ENCODE measurements at places on chromosomes 5 and 9.

DNA sequence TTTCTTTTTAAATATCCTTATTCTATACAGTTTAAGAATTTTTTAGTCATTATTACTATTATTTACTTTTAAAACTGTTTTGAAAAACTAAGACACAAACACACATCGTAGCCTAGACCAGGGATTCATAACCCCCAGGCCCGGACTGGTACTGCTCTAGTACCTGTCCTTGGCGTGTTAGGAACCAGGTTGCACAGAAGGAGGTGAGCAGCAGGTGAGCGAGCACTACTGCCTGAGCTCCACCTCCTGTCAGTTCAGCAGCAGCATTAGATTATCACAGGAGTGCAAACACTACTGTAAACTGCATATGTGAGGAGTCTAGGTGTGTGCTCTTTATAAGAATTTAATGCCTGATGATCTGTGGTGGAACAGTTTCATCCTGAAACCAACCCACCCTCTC lies 357.0 kb downstream of the PTPRD start:
- no peak for DNase-seq

DNA sequence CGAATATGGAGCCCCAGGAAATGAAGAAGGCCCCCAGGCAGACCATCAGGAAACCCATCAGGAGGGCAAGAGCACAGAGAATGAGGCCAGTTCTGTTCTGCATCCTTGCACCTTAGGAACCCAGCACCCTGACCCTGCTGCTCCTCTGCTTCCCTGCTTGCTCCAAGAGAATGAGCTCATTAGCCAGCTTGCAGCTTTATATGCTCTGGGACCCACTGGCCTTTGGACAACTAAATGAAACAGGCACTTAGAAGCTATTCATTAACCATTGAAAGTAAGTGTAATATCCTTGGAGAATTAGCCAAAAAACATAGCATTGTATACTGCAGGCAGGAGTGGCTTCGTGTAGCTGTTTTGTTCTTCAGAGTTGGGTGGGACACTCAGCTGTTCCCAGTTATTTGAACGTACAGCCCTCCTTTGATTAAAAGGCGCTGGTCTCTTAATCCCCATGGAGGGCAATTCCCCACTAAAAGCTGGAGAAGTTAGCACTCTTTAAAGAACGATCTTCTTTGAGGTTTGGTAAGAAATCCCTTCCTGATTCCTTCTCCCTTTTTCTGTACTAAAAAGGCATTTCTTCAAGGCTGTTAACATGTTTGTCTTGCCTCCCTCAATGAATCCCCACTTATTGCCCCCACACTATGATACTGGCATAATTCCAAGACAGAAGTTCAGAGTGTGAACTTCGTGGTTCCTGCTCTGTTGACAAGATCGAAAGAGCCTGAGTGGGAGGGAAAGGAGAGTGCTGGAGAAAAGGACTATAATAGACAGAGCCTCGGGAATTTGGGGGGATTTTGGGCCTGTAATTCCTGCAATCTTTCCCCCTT lies at the start of gene TMEM252:
TSS of gene TMEM252 (minus strand) at position 172 of the 824 bp plus-strand sequence. CDS start at position 103, 69 bp downstream.
- no peak for DNase-seq

GRCh38 chr5:116411101-116411571 lies 163.5 kb downstream of the SEMA6A start:
- DNase-seq = no peak

- peak; percentile 91 for DNase-seq
Measured at GRCh38 chr5:59792983-59793585, 100.4 kb downstream of the PDE4D start.

DNA sequence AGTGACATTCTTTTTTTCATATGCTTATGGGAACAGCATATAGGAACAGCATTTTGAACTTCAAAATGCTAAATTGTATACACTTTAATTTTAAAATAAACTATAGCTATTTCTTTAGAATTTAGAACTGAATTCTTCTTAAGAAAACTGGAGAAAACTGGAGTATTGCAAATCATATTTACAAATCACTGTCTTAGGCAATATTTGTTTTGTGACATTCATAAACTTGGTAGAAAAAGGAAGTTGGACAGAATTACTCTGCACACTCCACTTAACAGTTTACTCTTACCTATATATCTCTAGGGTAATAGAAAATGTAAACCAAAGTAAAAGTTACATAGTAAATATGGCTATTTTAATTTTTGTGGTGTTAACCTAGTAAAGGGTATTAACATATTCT lies 3.1 kb downstream of the DMRTA1 start:
- no peak for DNase-seq

DNA sequence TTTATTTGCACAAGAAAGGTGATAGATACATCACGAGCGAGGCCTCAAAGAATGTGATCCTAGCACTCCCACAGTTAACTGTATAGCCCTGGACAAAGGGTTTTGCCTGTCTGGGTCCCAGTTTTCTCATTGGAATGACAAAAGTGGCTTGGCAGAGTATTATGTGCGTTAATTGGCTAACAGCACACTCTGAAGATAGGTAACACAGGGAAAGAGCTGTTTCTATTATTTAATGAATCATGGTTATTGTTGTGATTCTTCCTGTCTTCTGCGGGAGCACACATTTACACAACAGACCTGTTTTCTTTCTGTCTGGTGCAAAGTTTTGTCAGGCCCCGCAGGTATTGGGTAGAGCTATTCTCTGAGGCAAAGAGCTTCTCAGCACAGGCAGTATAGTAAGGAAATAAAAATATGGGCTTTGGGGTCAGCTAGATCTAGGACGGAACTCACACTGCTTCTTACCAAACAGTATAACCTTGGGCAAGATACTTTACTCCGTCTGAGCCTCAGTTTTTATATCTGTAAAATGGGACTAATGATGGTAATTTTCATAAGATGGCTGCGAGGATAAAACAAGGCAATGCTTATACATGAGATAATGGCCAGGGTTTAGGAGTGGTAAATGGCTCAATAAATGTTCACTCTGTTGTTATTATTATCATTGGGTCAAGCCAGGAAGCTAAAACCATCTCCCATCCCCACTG lies 78.9 kb downstream of the PLAC8L1 start:
- no peak for DNase-seq

DNA sequence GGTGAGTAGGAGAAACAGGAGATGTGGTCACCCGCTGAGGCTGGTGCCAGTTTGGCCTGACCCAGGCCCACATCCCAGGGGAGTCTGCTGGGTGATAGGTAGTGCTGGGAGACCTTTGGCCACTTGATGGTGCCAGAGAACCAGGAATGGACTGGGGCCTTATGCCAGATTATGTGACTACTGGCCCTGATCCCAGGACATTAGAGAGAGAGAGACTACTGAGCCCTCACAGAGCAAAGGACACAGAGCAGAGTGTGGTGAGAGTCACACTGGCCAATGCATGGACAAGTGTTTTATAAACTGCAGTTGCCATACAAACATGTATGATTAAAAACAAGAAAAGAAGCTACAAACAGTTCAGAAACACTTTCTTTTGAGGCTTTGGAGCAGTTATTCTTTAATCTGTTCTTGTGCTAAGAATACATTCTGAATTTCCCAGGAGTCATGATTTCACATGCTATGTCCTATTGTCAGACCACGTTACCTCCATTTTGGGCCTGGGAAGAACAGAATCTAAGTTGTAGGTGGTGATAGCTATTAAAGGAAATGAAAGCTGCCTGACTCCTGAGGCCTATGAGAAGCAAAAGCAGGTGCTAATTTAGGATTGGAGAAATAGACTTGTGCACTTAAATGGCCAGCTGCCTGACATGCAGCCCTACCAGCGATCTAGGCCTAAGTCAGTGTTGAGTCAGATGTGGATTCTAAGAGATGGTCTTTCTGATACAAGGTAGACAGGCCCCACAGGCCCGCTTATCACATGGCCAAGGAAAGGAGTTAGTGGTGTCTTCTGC lies 32.6 kb upstream of the TMOD1 start:
- DNase-seq = peak; percentile 52

DNA sequence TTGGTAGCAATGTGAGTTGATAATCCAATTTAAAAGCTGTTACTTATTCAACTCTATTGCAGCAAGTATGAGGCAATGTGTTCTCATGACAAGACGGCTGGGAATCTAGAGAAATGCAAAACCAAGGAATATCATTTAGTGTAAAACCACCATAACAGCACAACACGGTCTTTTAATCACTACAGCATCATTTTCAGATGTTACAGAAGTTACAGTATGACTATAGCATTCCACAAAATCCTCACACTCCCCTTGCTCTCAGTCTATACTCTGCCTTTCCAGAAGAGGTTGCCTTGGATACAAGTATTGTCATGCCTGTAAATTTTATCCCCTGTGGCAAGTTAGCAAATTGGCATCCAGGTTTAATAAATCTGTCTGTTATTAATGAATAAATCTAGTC lies 28.6 kb upstream of the TAS2R1 start:
- peak; percentile 88 for DNase-seq

DNA sequence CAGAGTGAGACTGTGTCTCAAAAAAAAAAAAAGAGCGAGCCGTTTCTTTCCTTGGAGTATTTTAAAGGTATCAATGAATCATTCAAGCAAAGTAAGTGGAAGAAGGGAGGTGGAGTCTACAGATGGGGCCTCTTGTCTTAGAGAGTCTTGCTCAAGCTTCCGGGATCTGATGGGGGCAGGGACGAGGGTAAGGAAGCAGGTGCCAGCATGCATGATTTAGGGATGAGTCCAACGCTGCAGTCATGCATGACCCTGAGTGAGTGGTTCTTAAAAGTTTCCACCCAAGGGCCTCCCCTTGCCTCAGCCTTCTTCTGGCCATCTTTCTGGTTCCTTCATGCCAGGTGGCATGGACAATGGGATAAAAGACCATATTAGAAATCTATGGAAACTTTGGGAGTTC lies 79.6 kb downstream of the MYO10 start:
- DNase-seq = peak; percentile 67

GRCh38 chr9:98121058-98121457 lies 2.0 kb upstream of the TRIM14 start:
- peak; percentile 13 for DNase-seq

DNA sequence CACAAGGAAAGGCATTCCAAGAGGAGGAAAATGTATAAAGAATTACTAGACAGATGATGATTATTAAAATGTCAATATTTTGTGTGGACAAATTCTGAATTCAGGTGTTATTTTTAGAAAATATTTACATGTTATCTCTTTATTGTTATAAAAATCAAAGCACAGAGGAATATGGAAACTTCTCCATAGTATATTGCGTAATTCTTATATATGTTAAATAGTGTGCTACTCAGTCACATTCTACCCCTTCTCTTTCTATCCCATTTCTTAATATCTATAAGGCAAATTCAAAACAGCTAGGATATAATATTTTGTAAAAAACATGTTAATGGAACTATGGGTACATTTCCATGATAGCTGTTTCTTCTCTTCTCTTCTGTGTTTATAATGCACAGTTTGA lies 546.8 kb upstream of the FTMT start:
- DNase-seq = no peak
